CD4-positive, alpha-beta T cell treated with Interleukin-12 subunit alpha and Interleukin-12 subunit beta, for 1 hour (primary cell): ENCODE measurements at places on chromosomes 6 and 20.
A peak's percentile ranks its signal among the peaks of the same experiment; 100 is the strongest.

DNA sequence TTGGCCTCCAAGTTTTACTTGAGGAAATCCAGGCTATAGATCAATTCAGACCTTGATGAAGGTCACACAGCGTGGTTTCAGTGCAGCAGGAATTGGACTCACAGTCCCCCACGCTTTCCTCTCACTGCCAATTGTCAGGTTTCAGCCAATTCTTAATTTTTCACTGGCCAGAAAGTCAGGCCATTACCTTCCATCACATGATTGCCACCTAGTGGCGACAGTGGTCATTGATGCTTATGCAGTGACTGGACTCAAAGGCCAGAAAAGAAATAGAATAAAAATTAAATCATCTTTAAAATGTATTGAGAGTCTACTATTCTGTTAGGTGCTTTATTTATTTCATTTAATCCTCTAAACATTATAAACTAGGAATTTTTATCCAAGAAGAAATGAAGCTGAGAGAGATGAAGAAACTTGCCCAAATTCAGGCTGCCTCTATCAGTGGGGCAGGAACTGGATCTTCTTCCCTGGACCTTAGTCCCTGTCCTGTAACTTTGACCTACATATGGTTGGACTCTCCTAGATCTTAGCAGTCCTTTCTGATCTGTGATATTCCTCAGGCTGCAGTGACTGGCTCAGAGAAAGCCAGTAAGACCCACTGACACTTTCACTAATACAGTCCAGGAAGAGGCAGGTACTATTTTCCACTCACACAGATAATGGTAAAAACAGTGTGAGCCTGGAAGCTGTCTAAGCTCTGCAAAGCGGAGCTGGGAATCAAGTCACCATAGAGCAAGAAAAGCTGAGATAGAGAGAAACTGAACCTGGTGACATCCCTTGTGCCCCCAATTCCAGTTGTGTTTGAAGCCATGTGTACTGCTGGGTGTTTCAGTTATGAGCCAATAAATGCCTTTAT is 133.3 kb downstream of the ELOVL4 start:
- DNase-seq: peak; percentile 54

GRCh38 chr6:5094327-5094726 is 9.2 kb downstream of the PPP1R3G start:
- DNase-seq: no peak

- DNase-seq: no peak
Measured at GRCh38 chr6:145699462-145699861, 35.9 kb downstream of the EPM2A start.

GRCh38 chr6:126804332-126805064 is 314.0 kb upstream of the RSPO3 start:
- DNase-seq: peak; percentile 6

- no peak for DNase-seq
Measured at GRCh38 chr6:28816339-28816908, 107.4 kb downstream of the TRIM27 start.

- DNase-seq: no peak
Measured at GRCh38 chr6:36224918-36225461, 28.4 kb downstream of the BRPF3 start.

- no peak for DNase-seq
Measured at GRCh38 chr6:163249651-163250101, 164.8 kb upstream of the QKI start.

DNA sequence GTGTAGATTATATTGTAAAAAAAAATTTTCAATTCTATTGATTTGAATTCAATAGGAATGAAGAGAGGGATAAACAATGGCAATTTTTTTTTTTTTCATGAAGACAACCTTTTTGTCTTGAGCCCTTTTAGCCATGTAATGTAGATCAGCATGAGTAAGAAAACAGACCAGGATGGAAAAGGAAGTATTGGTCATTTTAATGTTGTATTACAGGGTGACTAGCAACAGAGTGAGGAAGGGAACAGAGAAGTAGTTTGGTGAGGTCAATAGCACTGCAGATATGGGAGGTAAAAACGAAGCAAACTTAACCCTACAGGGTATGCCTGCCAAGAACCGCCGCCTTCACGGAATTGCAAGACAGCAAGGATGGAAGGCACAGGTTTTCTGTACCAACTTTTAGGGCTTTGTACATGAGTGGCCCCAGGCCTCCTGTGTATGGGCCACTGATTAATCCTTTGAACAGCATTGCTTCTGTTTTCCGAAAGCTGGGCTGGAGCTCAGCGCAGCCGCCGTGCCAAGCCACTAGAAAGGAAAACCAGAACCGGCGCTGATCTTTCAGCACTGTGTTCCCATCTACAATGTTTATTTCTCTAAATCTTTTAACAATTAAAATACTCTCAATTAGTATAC is 383.7 kb downstream of the CENPW start:
- no peak for DNase-seq

- no peak for DNase-seq
Measured at GRCh38 chr6:6592826-6593475, 4.4 kb downstream of the LY86 start.

- no peak for DNase-seq
Measured at GRCh38 chr6:73145690-73146089, 79.6 kb downstream of the KHDC1L start.

DNA sequence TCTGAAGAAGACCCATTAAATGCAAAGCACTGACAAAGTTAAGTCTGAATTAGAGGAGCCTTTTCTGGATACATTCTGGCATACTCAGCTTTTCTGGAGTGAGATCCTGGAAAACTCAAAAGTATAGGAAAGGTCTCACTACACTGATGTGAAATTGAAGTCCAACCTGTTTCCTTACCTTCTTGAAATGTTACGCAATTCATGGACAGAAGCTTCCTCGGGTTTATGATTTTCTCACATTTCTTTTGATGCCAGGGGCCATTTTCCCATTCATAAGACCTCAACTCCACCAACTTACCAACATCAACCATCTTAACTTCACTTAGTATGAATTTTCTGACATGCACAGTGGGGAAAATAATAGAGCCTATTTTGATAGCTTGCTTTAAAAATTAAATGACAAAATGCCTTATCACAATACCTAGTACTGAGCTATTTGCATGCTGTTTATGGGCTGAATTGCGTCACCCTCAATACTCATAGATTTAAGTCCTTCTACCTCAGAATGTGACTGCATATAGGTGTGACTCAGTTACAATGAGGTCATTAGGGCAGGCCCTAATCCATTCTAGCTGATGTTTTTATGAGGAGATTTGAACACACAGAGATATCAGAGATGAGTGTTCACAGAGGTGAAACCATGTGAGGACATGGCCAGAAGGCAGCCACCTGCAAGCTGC is 73.4 kb upstream of the RAB32 start:
- no peak for DNase-seq

DNA sequence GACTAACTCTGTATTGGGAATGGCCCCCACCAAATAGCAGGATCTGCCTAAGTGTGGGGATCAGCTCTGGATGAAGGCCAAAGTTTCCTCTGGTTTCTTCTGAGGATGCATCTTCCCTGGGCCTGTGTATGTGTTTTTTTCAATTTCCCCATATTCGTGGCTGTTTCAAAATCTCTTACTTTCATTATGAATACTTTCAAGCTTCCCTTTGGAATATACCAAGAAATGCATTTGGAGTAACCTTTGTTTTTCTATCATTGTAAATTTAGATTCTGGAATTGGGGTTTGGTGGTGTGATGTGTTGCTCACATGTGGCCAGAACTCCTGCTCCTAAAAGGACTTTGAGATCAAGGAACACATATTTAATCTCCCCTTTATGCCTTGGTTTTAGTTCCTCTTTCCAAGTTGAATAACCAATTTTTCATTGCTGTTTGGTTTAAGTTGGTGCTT is 8.4 kb downstream of the ENTPD6 start:
- no peak for DNase-seq

- DNase-seq: no peak
Measured at GRCh38 chr6:62763125-62763912, 447.9 kb upstream of the FKBP1C start.

GRCh38 chr6:127879685-127880084 is 21.2 kb downstream of the THEMIS start:
- DNase-seq: no peak
